ENCODE measurements at places on chromosomes 1 and 21.

- no peak for DNase-seq
Observed at GRCh38 chr1:116472431-116472961, 98.3 kb downstream of the CD58 start.

DNA sequence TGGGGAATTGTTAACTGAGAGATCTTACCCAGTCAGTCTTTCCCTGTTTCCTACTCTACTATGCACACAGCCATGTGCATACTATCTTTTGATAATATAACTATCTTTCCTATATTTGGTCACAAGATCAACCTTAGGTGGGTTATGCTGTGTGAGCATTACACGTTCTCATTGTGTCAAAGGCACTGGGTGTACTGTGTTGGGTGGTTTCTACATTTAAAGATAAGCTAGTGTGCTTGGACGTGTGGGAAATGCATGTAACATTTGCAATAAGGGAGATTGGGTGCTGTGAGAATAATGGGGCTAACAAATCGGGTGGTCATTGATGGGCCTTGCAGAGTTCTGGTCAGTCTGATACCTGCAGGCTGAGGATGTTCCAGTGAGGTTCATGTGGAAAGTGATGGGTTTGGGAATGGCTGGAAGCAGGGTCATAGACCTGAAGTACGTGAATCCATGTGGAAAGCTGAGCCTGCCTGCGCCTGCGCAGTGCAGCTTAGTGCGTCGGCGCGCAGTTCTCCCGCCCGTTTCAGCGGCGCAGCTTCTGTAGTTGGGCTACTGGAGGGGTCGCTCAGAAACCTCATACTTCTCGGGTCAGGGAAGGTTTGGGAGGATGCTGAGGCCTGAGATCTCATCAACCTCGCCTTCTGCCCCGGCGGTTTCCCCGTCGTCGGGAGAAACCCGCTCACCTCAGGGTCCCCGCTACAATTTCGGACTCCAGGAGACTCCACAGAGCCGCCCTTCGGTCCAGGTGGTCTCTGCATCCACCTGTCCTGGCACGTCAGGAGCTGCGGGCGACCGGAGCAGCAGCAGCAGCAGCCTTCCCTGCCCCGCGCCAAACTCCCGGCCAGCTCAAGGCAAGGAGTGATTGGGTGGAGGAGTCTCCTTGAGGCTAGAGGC is at the start of gene MSH4:
TSS of gene MSH4 (plus strand) at position 507 of the 897 bp plus-strand sequence. CDS start at position 611, 104 bp downstream.
- DNase-seq, result no peak

- no peak for DNase-seq
Observed at GRCh38 chr1:5235355-5235899, 581.0 kb downstream of the AJAP1 start.

DNA sequence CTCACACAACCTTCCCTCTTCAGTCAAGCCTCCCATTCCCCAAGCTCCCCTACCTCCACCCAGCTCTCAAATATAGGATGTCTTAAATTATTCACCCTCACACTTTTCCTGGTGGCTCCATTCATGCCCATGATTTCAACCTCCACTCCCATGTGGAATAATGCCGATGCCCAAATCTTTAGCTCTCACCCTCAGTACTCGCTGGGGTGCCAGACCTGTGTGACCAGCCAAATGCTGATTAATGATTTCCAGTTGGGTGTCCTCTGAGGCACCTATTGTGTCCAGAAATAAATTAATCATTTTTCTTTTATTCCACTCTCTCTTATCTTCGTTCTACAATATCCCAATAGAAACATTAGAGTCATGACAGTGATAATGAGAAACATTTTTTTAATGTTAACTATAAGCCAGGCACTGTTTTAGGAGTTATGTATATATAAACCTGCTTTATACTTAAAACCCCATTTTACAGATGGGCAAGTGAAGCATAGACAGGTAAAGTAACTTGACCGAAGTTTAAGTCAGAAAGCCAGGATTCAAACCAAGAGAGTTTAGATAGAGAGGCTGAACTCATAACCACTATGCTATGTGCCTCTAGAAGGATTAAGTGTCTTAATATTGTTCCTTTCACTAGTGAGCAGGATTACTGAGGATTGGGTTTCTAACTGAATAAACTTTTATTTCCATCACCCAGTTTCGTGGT is 209.7 kb downstream of the DUSP10 start:
- DNase-seq, result no peak

DNA sequence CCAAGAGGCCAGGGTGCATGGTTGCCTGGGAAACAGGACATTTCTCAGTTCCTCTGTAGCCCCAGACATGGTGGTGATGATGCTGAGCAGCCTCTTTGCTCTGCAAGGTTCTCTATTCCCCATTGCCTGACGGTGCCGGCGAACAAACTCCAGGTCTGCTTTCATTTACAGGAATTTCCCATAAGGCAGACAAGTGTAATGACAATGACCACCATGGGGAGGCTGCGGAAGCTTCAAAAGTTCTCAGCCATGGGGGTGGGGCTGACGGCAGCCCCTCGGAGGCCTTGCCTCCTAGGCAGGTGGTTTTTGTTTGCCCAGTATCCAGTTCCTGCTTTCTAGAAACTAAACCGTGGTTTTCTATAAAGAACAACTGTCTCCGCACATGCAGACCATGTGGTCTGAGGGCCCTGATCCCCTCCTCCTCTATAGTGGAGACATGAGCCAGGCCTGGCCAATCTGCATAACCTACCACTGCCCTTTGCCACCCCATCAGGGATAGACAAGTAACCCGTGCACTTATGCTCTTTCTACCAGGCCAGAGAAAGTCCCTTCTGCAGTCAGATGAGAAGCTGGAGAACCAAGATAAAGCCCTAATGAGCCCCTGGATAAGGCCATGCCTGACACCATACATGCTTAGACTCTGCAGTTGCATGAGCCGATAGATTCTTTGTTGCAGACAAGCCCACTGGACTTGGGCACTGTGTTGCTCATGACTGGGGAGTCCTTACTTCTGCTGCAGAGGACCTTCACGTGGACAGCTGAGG is 54.1 kb downstream of the LDLRAD2 start:
- no peak for DNase-seq

- no peak for DNase-seq
Observed at GRCh38 chr1:36096500-36097432, 8.1 kb downstream of the ADPRS start.

GRCh38 chr1:25527226-25527846 is 16.1 kb upstream of the LDLRAP1 start:
- no peak for DNase-seq

DNA sequence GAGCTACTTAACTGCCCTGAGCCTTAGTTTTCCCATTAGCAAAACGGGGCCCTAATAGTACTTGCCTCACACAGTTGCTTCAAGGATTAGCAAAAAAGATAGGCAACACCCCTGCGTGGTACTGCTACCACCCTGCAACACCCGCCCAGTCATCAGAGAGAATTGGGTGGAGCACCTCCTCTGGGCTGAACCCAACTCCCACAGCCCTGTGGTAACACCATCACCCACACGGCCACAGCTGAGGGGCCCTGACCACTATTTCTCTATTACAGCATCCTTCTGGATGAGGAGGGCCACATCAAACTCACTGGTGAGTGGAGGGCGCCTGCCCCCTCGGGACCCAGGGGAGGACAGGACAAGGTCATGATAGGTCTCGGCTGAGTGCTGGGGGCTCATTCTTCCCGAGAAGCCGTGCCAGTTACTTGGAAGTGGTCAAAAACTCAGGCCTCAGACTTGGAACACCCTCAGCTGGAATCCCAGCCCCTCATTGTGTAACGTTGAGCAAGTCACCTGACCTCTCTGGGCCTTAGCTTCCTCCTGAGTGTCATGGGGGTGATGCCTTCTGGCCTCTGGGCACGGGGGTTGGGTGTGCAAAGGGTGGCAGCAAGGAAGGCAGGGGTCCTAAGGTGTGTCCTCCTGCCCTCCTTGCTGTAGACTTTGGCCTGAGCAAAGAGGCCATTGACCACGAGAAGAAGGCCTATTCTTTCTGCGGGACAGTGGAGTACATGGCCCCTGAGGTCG is 24.6 kb downstream of the RPS6KA1 start:
- DNase-seq, result no peak

- DNase-seq, result no peak
Observed at GRCh38 chr1:164971921-164972415, 384.5 kb downstream of the LMX1A start.

- no peak for DNase-seq
Observed at GRCh38 chr1:231699784-231700183, 73.2 kb downstream of the DISC1 start.
